ENCODE measurements at places on chromosomes 11 and 22.

DNA sequence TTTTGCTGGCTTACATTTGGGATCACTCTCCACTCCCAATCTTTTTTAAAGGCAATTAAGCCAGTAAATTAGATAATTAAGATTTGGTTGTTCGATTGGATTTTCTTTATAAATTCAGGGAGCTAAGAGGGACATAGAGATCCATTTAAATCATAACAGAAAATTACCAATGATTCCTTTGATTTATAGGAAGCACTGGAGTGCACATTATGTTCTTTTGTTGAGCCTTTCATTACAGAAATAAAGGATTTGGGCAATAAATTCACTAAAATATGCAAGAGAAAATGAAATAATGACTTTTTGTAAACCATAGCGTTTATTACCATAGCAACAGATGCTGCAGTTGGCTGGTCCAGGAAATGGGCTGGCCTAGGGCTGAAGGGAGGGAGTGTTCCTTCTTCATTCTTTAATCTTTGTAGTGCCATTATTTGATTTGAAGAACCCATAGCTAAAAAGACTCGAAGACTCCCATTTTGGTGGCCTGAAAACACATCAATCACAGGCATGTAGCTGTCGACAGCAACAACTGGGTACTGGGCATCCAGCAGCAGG, 73.0 kb downstream of the C2CD3 start:
- no peak for DNase-seq

- DNase-seq = no peak
These were observed 13.1 kb downstream of the USH1C start for GRCh38 chr11:17531071-17531600.

- no peak for DNase-seq
These were observed 6.9 kb downstream of the SBF2 start for GRCh38 chr11:10287140-10287539.

GRCh38 chr11:131916638-131917037, 546.2 kb downstream of the NTM start:
- DNase-seq = no peak

DNA sequence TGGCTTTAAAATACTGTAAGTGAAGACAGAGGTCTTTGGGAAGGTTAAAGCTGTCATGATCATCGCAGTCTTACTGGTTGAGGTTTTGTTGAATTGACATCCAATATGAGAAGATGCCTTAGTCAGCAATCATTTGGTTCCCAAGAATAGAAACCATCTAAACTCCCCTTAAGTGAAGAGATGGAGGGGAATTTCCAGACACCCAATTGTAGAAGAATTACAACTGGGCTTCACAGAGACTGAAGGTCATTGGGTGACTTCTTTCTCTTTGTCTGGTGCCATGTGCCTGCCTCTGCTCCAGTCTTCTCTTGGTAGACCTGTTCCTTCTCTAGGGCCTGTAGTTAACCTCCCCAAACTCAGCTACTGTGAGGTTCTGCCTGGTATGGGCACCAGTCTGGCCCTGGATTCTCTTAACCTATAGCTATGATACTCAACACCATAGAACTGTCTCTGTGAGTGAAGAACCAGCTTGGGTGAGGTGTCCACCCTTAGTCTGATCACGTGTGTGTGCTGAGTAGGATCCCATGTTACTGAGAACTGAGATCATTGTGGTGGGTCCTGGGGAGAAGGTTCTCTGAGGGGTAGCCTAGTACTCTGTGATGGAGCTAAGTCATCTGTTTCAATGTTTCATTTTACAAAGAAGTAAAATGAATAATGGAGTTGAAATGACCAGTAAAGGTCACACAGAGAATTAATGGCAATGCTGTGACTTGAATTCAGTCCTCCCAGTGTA, 182.5 kb downstream of the CSNK2A3 start:
- DNase-seq = no peak

DNA sequence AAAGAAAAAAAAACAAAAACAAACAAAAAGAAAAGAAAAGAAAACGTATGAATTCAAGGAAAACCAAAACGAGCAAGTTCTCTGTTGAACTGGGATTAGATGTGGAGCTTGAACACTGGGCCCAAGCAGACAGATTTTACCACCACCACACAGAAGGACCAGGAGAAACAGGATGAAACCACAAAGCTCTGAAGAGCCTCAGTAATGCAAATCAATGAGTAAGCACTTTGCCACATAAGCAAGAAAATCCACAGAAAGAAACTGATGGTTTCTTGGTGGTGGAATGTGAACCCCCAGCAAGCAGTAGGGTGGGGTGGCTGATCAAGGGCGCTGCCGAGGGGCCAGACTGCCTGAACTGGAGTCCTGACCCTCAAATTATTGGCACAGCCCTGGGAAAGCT, 50.9 kb upstream of the NFRKB start:
- DNase-seq = no peak

DNA sequence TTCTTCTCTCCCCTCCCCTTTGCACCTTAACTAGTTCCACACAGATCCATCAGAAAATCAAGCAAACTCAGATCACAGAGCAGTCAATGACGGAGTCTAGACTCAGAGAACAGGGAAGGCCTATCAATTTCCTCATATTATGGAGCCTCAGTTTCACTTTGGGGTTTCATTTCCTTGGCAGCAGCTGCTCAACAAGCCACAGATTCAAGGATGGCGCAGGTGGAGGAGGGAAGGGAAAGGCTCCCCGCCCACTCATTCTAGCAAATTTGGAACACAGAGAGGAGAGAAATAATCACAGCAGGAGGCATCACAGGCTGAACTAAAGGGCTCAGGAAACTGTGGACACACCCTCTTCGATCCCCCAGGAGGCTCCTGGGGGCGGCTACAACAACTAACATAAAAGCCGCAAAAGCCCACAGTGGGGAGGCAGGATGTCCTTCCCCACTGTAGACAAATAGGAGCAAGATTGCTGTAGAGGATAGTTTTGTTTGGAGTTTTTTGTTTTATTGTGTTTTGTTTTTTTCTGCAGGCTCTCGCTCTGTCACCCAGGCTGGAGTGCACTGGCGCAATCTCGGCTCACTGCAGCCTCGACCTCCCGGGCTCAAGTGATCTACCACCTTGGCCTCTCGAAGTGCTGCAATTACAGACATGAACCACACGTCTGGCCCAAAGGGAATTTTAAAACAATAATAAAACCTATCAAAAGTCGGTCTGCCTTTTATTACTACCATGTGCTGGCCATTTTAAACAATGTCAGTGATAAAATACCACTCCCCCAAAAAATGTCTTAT, 3.4 kb downstream of the PLAAT3 start:
- no peak for DNase-seq

DNA sequence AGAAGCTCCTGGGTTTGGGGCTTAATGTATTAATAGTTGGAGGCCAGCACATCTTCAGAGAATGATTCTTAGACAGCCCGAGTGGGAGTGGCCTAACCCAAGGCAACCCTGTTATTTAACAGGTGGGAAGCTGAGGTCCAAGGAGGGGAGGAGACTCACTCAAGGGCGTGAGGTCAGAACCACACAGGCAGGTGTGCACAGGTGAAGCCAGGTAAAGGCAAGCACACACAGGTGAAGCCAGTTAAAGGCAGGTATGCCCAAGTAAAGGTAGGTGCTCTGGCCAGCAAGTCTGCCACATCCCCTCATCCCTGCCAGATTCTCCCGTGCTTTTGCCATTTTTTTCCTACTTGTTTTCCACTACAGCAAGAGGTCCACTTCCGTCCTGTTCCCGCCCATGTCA, 2.9 kb upstream of the SHANK2 start:
- no peak for DNase-seq

GRCh38 chr11:33207408-33207985, 46.2 kb upstream of the CSTF3 start:
- DNase-seq = no peak

- no peak for DNase-seq
These were observed 61.0 kb upstream of the MYO18B start for GRCh38 chr22:25680956-25681355.

- DNase-seq = no peak
These were observed 1.0 kb downstream of the MN1 start for GRCh38 chr22:27800250-27801201.

GRCh38 chr22:26658161-26658560, 773 bp downstream of the MIAT start:
- no peak for DNase-seq

- no peak for DNase-seq
These were observed 32.9 kb downstream of the ZC3H7B start for GRCh38 chr22:41334215-41334614.

- DNase-seq = no peak
These were observed 35.8 kb upstream of the CHRM4 start for GRCh38 chr11:46427364-46427763.

DNA sequence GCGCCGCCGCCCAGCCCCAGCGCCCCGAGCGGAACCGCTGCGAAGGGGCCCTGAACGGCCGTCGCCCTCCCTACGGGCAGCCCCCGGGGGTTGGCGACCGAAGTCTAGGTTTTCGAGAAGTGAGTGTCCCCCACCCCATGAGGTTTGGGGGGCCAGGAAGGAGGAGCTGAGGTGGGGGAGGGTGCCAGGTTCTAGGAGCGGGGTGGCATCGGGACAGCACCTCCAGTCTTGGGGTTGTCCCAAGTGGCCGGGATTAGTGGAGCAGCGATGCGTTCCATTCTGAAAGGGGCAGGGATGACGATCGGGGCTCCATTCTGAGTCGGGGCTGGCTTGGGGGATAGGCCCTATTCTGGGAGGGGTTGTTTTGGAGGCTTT, 408 bp downstream of the PPP2R5B start:
- no peak for DNase-seq

- DNase-seq = no peak
These were observed 72.6 kb downstream of the MYEOV start for GRCh38 chr11:69366591-69366990.

DNA sequence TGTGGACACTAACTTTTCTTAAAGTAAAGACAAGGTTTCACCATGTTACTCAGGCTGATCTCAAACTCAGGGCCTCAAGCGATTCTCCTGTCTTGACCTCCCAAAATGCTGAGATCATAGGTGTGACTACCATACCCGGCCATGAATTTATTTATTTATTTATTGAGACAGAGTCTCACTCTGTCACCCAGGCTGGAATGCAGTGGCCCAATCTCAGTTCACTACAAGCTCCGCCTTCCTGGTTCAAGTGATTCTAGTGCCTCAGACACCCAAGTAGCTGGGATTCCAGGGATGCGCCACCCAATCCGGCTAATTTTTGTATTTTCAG, 29.7 kb upstream of the PCF11 start:
- DNase-seq = no peak

DNA sequence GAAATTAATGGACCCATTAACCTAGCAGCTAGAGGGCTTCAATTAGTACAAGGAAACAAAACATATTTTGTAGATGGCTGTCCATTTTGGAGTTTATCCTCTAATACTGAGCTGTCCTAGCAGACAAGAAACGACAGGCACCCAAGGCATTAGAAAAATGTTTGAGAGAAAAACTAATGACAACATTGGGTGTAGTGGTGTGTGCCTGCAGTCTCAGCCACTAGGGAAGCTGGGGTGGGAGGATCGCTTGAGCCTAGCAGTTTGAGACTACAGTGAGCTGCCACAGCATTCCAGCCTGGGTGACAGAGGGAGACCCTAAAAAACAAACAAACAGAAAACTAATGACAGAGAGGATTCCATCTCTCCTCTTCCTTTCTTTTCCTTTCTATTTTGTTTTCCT, 1.5 kb downstream of the A4GALT start:
- DNase-seq = no peak

GRCh38 chr22:45125188-45125587, 38.5 kb upstream of the NUP50 start:
- no peak for DNase-seq

- DNase-seq = no peak
These were observed at the start of gene TCN2 for GRCh38 chr22:30606455-30607299. Gene TCN2 (plus strand): TSS chr22:30607174. CDS start chr22:30607332, 158 bp downstream.

GRCh38 chr11:77181226-77181625, 53.2 kb downstream of the MYO7A start:
- no peak for DNase-seq

- DNase-seq = no peak
These were observed 39.3 kb downstream of the ETS1 start for GRCh38 chr11:128547946-128548648.

All from activated CD8-positive, alpha-beta memory T cell treated with anti-CD3 and anti-CD28 coated beads for 1 hour (primary cell).